ENCODE measurements at places on chromosomes 3 and 15.

DNA sequence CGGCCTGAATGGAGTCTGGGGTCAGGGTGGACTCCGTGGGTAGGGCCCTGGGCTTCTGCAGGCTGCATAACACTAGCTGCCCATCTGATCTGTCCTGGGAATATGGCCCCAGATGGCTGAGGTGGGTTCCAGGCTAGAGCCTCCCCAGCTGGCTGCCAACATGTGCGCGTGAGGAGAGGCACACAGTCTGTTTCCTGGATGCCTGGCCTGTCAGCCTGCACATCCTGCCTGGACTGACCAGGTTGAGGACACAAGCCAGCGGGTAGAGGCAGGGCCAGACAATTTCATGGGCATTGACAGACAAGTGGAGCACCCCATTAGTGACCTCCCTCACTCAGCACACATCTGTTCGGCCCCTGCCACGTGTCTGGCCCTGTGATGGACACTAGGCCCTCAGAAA is 29.8 kb upstream of the RPL29 start:
- no peak for DNase-seq

GRCh38 chr3:111332488-111333080 is 209.4 kb upstream of the CD96 start:
- DNase-seq = no peak

- DNase-seq = no peak
These were observed 92.1 kb downstream of the XRN1 start for GRCh38 chr3:142355692-142356091.

DNA sequence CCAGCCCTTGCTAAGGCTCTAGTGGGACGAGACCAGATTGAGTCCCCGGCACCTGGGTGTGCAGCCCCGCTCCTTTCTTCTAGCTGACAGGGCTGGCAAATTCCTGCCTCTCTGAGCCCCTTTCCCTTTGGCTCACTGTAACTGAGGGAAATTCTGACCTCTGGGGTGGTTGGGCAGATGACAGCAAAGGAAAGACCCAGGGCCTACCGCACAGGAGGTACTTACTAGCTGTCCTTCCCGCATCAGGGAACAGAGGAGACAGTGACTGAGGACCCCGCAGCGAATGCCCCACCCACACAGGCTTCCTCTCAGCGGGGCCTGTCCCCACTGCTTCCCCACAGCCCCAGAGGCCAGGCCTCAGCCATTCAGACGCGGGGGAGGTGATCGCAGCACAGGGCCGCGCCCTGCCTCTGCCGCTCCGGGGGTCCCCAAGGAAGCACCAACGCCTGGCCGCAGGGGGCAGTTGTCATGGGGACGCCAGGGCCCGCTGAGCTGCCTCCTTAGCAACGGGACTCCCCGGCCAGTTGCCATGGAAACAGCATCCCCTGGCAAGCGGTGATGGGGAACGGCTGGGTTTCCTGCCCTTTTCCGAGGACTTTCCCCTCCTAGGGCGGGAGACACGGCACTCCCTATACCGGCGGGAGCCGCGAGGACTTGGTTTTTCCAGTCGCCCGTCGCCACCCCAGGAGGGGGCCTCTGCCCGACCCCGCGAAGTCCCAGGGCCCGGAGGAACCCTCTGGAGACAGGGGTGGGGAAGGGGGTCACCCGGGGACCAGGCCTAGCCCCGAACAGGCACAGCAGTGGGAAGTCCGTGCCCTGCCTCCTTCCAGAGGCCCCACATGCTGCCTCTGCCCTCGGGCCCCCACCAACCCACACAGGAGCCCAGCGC is 50.1 kb downstream of the HCN4 start:
- no peak for DNase-seq

- peak; percentile 90 for DNase-seq
These were observed at the start of gene FAM3D for GRCh38 chr3:58666683-58667082. FAM3D (minus strand) TSS chr3:58666774; CDS start chr3:58655563, 11,211 bp downstream.

DNA sequence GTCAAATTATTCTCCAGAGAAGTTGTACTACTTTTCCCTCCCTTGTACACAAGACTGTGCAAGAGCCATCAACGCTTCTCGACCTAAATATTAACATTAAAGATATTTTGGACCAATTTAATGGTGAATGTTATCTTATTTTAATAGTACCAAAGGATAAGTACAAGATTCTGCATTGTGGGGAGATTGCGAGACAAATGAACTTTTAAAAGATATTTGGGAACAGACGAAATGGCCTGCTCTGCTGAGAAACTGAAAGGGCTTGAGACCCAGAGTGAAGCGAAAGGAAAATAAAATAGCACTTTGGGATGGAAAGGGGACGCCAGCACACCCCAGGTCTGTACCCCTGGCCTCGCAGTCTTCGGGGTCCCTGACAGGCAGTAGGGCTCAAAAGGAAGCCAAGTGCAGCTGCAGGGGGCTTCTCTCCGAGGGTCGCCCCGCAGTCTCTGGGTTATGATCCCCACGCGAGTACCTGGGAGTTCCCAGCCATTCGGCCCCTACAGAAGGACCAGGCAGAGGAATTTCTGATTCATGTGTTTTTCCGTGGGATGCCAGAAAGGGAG is 97.6 kb upstream of the VGLL3 start:
- no peak for DNase-seq

DNA sequence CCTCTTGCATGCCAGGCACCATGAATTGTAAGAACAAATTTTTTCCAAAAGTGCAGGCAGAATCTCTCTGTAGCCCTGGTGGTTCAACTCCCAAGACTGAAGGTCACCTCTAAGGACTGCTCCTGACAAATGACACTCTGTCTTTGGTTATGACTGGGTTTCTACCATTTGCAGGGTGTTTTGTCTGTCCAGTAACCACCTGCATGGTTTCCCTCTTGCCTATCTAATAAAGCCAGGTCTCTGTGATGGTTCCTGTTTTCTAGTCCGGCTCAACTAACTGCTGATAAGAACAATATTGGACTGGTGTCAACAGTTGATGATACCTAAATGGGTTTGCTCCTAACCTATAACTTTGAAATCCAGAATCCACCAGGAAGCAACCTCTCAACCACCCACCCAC is 43.7 kb downstream of the ATP8B4 start:
- DNase-seq = no peak

DNA sequence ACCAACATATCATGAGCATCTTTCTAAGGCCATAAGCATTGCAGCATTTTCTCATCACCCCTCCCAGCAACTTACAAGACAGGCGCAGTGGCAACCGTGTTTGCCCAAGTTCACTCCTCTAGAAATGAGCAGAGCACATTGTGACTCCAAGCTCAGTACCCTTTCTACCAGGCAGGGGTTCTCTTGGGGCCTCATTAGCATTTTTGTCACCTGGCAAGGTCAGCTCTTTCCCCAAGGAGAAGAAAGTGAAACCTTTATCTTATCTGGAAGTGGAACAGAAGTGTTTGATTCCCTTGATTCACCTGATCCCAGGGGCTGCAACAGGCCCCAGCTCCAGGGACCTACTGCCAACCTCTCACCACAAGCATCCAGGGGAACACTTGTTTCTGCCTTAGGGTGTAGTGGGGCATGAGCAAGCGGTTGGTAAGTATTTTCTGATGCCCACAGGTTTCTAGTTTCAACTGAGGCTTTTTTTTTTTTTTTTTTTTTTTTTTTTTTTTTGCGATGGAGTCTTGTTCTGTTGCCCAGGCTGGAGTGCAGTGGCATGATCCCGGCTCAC is 44.0 kb upstream of the HERC1 start:
- DNase-seq = no peak

DNA sequence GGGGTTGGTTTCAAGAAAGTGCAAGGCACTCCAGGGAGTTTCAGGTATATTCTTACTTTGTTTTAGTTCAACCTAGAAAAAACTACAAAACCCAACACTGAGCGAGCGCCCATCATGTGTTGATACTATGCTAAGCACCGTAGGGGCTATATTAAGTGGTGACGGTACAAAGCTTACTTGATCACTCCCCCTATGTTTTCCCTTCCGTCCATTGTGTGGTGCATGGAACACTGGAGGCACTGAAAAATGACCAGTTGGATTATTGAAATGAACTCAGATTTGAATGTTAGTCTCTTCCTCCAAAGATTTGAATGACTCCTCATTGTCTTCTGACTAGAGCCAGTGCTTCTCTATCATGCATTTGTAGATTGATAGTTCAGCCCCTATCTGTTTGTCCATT is 6.6 kb downstream of the MYZAP start:
- no peak for DNase-seq

DNA sequence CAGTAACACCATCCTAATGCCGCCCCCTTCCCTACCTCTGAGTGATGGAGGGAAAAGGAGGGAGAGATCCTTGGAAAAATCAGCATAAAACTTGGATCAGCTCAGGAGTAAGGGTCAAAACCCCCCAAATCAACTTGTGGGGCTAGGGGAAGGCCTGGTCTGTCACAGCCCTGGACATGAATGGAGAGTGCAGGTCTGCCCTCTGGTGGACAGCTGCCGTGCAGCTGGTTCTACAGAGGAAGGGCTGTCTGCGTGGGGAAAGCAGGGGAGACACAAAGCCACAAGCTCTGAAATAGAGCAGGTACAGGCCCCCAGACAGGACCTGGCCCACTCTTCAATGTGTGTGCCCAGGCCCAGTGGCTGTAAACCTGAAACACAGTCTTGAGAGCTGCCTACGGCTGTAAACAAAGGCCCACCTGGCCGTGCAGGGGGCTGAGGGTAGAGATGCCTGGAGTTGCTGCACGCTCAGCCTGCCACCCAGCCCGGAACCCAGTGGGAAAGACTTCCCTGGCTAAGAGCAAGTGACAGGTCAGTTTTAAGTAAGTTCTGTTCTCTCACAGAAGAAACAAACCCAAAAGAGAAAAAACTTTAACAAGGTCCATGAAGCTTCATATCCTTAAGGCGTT is 16.4 kb downstream of the CLK3 start:
- DNase-seq = peak; percentile 69

DNA sequence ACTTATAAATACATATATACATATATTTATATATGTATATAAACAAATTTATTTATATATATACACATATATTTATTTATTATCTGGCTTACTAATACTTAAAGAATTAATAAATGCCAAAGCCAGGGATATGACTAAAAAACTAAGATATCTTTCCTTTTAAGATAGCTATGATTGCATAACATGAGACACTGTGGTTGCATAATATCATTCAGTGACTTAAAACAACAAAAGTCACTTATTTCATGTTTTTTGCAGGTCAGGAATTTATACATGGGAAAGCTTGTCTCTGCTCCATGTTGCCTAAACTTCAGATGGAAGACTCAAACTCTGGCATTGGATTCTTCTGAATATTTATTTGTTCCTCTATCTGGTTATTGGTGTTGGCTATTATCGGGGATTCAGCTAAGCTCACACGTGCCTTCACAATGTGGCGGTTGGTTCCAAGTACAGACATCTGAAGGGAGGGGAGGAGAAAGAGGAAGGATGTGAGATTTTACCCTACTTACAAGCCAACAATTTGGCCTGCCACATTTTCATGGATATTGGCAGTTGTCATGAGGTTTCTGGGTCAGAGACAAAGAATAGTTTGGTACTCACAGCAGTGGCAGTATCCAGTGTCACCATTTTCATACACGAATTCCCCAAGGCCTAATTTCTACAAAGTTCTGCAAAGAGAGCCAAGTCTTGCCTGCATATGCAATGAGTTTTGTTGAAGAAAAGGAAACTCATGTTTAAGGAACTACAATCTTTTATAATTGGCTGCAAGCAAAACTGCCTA is 381.6 kb downstream of the EPHA3 start:
- DNase-seq = no peak

GRCh38 chr3:159165961-159166360 is 364.1 kb downstream of the MFSD1 start:
- no peak for DNase-seq

DNA sequence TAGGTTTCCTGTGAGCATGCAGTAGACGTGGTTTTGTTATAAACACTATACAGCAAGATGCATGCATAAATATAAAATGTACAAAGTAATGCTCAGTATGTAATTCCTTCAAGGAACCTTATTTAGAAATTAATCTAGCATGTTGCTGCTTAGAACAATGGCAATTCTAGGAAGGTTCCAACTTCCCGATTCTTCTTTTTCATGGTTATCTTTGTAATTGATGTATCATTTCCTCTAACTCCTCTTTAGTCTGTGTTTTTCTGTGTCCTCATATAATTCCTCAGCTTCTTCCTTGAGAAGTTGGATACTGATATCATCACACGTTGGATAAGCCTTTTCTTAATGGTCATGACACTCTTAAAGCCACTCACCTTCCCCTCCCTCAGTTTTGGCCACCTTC is 3.5 kb downstream of the TSEN2 start:
- DNase-seq = no peak

DNA sequence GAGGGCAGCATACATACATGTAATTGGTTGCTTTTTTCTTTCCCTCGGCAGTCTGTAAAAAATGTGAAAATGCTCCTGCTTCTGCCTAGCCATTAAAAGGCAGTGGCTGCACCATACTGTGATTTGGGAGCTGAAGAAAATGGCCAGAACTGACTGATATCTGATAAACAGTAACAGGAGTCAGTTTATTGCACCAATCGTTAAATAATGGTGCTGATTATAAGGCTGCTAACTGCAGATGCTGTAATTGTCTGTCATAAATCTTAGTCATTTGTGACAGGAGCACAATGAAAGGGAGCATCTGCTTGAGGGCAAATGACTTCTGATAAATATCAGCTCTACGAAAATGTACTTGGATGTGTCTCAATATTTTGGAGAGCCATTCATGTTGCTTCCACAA is 263.1 kb upstream of the DNAJC19 start:
- no peak for DNase-seq

DNA sequence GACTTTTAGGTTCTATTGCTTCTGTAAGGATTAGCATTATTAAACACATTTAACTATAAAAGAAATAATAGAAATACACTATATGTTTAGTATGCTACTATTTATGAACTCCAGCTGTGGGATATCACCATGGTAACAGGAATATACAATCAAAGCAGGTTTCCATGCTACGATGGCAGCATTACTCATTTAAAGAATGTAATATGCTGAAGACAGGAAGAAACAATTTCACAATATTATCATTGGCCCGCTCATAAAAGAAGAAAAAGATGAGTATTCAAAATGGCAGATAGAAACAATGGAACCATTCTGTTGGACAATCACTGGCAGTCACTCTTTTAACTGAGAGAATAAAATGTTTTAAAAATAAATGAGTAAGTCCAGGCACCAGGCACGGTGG is 153.4 kb downstream of the CBLB start:
- no peak for DNase-seq

DNA sequence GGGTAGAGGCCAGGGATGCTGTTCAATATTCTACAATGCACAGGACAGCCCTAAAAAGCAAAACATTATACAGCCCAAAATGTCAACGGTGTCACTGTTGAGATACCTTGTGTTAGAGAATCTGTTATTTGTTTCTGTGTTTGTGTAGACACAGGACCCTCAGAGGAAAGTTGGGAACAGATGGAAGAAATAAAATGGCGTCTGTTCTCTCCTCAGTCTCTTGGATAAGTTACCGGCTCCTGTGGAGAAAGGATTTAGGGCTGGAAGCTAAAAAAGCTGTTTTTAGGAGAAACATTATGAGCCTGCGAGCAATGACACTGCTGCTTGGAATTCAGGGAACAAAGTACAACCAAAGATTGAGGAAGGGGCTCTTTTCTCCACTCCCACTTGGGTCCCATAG is 688.6 kb upstream of the ZNF385D start:
- DNase-seq = no peak

Data from colonic mucosa (tissue), 4 donors.